ENCODE measurements at places on chromosomes 3 and 15.
A peak's percentile ranks its signal among the peaks of the same experiment; 100 is the strongest.

DNA sequence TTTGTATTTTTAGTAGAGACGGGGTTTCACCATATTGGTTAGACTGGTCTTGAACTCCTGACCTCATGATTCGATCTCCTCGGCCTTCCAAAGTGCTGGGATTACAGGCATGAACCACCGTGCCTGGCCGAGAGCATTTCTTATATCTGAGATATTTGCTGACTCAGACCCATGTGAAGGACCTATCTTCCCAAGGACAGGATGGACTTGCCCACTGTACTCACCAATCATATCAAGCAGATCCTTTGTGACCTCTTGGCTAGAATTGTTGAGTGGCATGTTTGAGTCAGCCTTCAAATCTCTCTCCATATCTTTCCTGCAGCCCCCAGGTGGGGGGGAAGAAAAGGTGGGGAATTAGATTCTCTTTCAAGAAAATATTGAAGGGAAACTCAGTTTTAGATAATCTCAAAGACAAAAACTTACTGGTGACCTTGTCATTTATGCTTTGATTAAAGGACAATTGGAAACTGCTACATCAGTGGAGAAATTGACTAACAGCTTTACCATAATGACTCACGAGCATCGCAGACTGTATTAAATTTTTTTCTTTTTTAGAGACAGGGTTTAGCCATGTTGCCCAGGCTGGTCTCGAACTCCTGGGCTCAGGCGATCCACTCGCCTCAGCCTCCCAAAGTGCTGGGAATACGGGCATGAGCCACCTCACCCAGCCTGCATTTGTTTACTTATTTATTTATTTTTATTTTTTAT, 3.1 kb downstream of the C3orf62 start:
- no peak for DNase-seq

GRCh38 chr3:12451481-12451880, 32.8 kb upstream of the TSEN2 start:
- DNase-seq = no peak

GRCh38 chr15:42584031-42584765, 8.8 kb downstream of the STARD9 start:
- DNase-seq = no peak

DNA sequence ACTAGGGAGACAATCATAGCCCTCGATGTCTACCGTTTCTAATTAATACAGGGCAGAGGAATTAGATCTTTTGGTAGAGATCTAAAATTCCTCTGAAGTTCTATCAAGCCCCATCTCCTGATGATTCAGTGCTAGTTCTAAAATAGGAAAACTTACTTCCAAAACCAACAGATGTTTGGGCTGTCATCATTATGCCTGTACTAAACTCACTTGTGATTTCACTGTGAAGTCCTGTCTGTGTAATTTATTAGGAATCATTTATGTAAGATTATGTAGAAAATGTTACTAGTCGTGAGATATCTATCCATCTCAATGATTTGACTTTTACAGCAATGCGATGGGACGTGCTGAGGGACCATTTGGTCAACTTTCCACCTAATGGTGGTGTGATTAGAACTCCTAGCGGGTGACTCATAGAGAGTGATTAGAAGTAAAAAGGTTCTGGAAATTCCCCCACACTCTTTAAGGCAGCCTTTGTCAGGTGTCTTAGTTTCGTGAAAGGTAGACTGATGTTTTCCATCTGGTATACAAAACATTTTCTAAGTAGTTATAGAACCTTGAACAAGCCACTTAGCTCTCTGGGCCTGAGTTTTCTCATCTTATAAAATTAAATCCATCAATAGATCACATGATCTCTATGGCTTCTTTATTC, 34.2 kb downstream of the LIPC start:
- DNase-seq = no peak

DNA sequence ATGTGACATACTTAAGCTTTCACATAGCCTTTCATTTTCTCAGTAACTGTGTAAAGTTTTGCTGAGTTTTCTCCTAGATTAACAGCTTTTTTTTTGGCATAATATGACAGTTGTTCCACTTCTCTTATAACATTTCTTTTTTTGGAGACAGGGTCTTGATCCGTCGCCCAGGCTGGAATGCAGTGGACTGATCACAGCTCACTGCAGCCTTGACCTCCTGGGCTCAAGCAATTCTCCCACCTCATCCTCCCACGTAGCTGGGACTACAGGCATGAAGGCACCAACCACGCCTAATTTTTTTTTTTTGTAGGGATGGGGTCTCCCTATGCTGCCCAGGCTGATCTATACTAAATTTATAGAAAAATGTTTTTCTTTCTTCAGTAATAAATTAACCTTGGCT, 30.1 kb downstream of the DLG1 start:
- no peak for DNase-seq

DNA sequence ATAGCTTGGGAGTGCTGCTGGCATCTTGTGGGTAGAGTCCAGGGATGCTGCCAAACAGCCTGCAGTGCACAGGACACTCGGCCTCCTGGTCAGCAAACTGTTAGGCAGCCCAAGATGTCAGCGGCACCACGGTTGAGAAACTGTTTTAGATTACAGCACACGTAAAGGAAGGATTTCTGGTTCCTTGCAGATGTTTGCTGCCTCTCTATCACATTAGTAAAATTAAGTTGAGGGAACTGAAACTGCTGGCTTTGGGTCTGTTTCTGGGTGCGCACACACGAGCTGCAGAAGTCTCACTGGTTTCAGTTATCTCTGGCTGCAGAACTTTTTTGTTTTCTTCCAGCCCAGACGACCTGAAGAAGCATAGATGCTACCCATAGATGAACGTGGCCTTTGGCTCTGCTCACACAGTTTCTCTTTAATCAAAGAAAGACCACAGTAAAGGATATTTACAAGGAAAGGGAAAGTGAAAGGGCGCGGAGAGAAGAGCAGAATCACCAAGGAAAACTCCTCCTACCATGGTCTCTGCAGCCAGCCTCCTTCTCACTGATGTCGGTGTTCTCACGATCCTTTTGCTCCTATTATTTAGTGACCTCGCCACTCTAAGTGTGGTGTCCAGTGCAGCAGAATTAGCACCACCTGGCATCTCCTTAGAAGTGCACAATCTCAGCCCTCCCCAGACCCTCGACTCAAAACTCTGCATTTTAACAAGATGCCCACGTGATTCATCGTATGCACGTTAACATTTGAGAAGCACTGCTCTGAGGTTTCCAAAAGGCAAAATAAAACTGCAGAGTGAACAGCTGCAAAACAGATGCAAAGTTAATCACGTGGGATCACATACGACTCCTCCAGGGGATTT, 50.6 kb upstream of the AKAP13 start:
- no peak for DNase-seq

- no peak for DNase-seq
Measured at GRCh38 chr3:114831861-114832260, 315.2 kb downstream of the ZBTB20 start.

- DNase-seq = no peak
Measured at GRCh38 chr15:29050870-29051269, 165.1 kb downstream of the APBA2 start.

DNA sequence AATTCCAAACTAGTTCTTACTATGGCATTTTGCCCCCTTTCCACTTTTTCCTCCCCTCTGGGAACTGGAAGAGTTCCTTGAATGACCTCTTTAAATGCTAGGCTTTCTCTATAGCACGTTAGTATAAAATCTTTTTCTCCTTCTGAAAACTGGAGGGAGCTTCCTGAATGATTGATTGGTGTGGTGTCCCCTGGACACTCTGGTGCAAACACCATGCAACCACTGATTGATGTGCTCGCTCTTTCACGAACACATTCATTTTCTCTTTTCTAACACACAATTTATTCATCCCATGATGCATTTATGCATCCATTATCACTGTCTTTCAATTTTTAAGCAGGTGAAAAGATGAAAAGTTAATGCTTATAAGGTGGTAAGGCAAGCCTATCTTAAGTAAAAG, 159.1 kb upstream of the NANOGP8 start:
- peak; percentile 13 for DNase-seq

DNA sequence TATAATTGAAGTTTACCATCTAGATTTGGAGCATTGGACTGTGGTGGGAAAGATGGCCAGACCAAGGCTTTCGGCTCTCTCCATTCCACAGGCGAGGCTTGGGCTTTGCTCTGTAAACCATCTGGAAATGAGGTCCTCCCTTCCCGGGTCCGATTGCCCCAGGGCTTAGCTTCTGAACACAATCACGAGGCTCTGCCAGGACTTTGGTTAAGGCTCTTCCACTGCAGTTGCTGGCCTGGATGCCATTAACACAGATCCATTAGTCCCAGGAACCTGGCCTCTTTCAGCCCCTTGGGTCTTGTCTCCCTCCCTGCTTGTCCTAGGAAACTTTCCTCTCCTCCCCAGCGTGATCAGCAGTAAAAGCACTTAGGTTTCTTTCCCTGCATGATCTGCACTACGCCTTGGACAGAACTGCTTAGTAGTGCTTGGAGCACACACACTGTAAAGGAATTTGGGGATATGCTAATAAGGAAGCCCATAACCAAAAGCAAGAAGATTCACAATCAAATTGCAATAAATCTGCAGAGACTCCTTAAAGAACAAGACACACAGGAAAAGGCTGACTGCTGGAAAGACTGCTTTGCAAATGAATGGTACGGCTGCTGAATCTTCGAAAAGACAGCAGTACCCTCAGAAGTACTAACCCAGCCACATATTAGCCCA, 154.3 kb downstream of the ECT2 start:
- no peak for DNase-seq

GRCh38 chr3:143483214-143483613, 363.6 kb downstream of the CHST2 start:
- no peak for DNase-seq

DNA sequence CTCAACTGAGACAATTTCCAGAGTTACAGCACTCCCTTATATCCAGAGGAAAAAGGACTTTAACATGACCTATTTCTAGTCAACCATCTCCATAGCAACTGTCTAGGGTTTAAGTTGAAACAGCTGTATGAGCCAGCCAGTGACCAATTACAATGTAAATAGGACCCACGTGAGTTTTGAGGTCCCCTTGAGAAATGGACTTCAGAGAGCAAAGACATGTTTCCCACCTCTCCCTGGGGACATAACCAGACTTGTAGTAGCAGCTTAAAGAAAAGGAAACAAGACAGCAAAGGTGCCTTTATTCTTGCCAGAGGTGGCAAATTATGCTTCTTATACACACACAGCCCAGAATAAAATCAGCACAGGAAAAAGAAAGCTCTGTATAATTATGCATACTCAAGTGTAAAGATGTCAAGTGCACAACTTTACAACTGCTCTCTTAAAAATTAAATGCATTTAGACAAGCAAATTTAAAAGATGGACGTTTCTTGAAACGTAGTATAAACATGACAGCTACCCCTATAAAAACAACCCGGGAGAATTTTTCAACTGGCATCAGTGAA, 40.2 kb downstream of the SUMF1 start:
- peak; percentile 28 for DNase-seq

- DNase-seq = no peak
Measured at GRCh38 chr3:112807685-112808084, 39.0 kb downstream of the CD200R1L start.

DNA sequence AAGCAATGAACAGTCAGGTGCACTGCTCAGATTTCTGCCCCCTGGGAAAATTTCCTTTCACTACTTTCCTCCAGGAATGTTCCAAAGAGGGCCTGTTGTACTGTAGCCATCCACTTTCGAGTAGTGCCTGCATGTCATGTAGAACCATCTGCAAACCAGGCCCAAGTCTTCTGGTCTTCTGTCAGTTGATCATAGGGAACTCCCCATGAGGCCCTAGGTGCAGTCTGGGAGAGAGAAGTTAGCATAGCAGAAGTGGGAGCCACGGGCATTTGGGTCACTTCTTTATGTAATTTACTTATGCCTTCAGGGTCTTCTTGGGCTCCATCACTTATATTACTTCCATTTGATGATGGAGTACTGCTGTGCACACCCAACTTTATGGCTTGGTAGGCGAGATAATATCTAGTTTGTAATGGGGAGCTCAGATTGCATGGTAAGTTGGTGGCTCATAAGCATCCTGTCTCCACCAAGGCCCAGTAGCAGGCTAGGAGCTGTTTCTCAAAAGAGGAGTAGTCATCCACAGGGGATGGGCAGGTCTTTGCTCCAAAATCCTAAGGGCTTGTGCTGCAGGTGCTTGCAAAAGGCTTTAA, 151.4 kb downstream of the NFKBIZ start:
- no peak for DNase-seq

GRCh38 chr15:36673039-36673438, 93.6 kb downstream of the CDIN1 start:
- no peak for DNase-seq

DNA sequence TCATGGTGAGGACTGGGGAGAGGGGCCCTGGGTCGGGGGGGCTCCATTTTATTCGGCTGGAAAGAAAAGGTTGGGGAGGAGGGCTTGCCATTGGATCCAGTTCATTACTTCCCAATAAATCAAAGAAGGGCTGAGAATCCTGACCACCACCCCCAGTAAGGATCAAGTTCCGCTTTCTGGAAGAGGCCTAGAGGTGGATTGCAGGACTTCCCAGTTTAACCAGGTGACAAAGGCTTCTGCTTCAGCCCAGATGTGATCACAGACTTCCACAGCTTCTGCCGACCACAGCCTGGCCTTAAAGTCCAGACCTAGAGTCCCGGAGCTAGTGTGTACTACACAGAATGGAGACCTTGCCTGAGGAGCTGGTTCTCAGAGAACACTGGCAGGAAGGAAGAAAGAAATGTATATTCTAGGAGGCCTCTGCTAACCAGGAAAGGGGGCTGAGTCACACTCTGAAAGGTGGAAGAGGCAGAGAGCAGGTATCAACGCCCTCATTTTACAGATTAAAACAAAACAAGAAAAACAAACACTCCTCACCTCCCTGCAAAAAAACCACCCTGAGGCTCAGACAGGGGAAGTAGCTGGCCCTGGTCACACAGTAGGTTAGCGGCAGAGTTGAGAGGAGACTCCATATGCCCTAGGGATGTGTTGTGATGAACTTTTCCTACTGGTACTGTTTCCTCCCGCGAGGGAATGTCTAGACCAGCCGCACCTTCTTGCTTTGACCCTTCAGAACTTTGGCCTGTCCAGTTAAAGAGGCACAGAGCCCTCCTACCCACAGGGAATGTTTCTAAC, 1.1 kb upstream of the CEMIP start:
- no peak for DNase-seq

DNA sequence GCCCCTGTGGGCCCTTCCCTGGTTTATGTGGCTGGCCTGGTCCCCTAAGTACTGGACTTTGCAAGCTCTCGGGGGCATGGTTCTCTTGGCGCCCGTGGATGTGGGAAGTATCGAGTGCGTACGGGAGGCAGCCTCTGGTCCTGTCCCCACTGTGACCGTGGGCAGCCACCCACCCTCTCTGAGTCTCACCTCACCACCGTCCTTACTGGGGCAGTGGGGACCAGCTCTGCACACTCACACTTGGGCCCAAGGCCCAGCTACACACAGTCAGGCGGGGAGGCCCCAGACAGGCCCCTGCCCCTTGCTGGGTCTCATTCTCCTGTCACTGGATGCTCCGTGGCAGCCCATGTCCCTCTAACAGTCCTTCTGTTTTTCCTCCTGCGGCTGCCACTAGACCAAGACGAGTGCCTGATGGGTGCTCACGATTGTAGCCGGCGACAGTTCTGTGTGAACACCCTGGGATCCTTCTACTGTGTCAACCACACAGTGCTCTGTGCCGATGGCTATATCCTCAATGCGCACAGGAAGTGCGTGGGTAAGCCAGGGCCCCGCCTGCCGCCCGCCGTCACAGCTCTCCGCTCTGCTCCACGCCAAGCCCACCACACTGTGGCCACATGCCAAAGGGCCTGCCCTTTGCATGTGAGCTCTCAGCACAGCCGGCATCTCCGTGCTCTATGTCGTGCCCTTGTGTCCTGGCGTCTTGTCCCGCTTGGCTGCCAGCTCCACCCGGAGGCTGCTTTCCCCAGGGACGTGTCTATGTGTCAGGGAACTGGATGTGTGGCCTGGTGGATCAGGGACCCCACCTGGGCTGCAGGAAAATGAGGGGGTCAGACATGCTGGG, 72.7 kb downstream of the FBLN2 start:
- no peak for DNase-seq
